ENCODE measurements at places on chromosomes 13 and 19. TPM values are rescaled to one million over a fixed set of nuclear protein-coding genes. Genes with fewer than 3 reads are reported as not detected.

DNA sequence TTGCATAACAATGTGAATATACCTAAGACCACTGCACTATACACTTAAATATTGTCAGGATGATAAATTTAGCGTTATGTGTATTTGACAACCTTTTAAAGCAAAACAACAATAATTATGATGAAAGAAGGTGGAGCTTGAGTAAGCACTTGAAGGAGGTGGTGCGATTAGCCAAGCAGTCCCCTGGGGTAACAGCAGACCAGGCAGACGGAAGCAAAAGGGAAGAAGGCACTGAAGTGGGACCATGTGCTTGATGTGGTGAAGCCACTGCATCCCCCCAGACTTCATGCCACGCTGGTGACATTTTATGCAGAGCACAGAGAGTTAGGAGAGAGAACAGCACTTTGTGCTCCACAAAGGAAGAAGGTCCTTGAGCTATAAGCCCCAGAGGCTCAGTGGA is 58.3 kb upstream of the ZNF507 start:
- H3K27ac ChIP-seq = no peak overlapping the region
- H3K4me3 ChIP-seq = no peak overlapping the region
- H3K36me3 ChIP-seq = no peaks in the 10 kb centered on the region

- H3K4me3 ChIP-seq = no peak overlapping the region
- H3K27me3 ChIP-seq = no peaks in the 10 kb centered on the region
- H3K36me3 ChIP-seq = no peaks in the 10 kb centered on the region
- H3K27ac ChIP-seq = no peak overlapping the region
Measured at GRCh38 chr13:97569841-97570240, 135.9 kb downstream of the RAP2A start.

ZNF837 gene
- 1.2 TPM for total RNA-seq

DNA sequence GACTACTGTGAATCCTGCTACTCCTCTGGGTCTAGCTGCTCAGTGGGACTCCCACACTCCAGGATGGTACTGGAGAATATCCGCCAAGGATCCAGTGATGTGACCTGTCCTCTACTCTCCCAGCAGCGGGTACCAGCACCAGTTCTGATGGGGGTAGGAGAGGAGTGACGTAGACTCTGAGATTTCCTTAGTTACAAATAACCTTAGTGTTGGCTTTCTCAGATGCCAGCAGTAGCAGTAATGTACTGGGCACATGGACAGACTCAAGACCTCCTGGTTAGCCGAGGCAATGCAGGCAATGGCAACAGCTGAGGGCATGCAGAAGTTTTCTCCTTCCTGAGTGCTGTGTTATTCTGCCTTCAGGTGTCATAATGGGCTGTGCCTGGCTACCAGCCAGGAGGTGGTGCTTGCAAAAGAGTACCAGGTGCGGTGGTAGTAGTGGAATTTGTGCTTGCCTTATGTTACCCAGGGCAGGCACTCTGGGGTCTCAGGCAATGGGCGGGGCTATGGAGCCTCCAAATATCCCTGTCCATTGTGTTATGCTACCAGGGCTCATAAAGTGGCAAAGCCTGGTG is 105.3 kb upstream of the KLF5 start:
- H3K4me1 ChIP-seq = no peaks in the 10 kb centered on the region
- H3K27me3 ChIP-seq = no peaks in the 10 kb centered on the region
- no peak overlapping the region for H3K27ac ChIP-seq
- H3K36me3 ChIP-seq = peaks cover 4% of the 10 kb centered on the region
- no peak overlapping the region for H3K4me3 ChIP-seq

GPR32 gene
- total RNA-seq = not detected

ATCAY gene
- not detected for total RNA-seq

GRCh38 chr13:78036841-78037240 is 118.2 kb upstream of the EDNRB start:
- H3K27ac ChIP-seq = no peak overlapping the region
- no peaks in the 10 kb centered on the region for H3K36me3 ChIP-seq
- no peak for DNase-seq
- H3K4me3 ChIP-seq = no peak overlapping the region

DNA sequence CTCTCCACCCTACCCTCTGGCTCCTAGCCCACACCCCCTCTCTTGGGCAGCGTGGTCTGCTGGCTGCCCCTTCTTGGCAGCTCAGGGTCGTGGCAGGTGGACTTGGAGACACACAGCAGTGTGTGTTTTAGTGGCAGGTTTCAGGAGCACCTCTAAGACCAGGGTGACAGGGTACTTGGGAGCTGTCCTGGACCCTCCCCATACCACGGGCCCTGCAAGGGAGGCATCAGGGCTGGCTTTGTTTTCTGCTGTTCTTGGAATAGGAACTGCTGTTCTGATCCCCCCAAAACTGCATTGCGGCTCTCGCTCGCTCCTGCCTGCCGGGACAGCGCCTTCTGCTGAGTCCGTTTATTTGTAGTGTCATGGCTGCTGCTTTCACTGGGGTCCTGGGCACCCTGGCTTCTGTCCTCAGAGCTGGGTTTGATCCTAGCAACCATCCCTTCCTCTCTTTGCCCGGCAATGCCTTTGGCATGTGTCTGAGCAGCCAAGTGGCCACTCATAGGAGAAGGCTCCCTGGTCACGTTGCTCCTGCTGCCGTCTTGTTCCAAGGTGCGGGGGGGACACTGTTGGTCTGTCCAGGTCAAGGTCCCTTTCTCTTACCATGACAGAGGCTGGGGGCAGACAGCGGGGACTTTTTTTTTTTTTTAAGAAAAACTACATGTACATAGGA is 12.1 kb downstream of the COMP start:
- no peaks in the 10 kb centered on the region for H3K27me3 ChIP-seq
- H3K4me1 ChIP-seq = no peaks in the 10 kb centered on the region
- no peaks in the 10 kb centered on the region for H3K36me3 ChIP-seq

ZNF83 gene
- total RNA-seq = 47.9 TPM

DNA sequence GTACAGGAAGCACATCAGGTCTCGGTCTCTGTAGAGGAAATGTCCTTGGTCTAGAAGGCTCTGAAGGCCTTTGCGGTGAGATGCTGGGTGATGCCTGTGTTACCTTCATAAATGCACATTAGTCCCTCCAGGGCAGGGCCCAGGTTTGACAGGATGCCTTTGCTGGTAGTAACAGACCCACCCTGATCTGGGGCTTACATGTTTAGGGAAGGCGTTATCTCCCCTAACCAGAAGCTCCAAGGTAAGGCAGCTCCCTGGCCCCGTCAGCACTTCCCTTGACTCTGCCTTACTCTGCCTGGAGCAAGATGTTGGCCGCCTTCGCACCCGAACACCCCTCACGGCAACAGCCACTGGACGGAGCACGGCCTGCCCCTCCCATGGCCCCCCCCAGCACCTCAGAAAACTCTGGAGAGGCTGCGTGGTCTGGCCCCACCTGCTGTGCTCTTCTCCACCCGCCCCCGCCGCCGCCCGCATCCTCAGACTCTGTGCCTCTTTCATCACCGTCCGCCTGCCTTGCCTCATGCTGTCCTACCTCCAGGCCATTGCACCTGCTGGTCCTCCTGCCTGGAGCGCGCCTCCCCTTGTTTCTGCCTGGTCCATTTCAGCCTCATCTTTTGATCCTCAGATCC is 9.1 kb downstream of the AP2A1 start:
- H3K4me1 ChIP-seq = peaks cover 8% of the 10 kb centered on the region
- H3K27me3 ChIP-seq = no peaks in the 10 kb centered on the region
- peaks cover 16% of the 10 kb centered on the region for H3K36me3 ChIP-seq
- no peak for DNase-seq

DNA sequence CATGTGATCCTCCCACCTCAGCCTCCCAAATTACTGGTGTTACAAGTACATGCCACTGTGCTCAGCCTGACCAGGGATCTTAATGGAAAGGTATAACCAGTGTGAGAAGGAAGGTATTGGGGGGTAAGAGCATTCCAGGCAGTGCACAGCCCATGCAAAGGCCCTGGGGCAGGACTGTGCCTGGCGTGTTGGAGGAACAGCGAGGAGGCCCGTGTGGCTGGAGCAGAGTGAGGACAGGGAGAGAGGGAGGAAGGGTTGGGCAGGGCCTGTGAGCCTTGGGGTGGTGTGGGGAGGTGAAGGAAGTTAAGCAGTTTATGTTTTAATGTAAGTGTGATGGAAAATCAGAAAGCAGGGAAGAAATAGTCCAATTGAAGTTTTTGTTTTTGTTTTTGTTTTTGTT is 1.6 kb downstream of the TMIGD2 start:
- no peak for DNase-seq
- H3K4me1 ChIP-seq = no peaks in the 10 kb centered on the region
- no peak overlapping the region for H3K27ac ChIP-seq
- no peak overlapping the region for H3K4me3 ChIP-seq
- H3K36me3 ChIP-seq = no peaks in the 10 kb centered on the region

CEACAM21 gene
- 28.8 TPM for total RNA-seq

FGF21 gene
- total RNA-seq = not detected

GRCh38 chr19:3983936-3984583 is 1.2 kb downstream of the EEF2 start:
- DNase-seq = peak; percentile 57
- H3K4me1 ChIP-seq = peaks cover 52% of the 10 kb centered on the region
- H3K4me3 ChIP-seq = peak overlapping the region; percentile 91
- H3K27me3 ChIP-seq = no peaks in the 10 kb centered on the region
- H3K27ac ChIP-seq = peak overlapping the region; percentile 95

DNA sequence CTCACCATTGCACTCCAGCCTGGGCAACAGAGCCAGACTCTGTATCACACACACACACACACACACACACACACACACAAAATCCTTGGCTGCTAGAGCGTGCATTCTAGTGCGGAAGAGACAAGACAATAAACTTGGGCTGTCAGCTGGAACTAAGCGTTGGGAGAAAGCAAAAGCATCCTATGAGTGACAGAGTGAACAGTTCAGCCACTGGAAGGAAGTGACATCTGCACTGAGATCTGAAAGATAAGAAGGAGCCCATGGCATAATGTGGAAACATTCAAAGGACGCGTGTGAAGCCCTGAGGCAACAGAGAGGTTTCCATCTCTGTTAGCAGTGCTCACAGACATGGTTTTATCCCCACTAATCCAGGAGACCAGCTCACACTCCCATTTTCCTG is 3.5 kb upstream of the SLC1A5 start:
- no peak overlapping the region for H3K27ac ChIP-seq
- DNase-seq = no peak
- peaks cover 24% of the 10 kb centered on the region for H3K4me1 ChIP-seq

DNA sequence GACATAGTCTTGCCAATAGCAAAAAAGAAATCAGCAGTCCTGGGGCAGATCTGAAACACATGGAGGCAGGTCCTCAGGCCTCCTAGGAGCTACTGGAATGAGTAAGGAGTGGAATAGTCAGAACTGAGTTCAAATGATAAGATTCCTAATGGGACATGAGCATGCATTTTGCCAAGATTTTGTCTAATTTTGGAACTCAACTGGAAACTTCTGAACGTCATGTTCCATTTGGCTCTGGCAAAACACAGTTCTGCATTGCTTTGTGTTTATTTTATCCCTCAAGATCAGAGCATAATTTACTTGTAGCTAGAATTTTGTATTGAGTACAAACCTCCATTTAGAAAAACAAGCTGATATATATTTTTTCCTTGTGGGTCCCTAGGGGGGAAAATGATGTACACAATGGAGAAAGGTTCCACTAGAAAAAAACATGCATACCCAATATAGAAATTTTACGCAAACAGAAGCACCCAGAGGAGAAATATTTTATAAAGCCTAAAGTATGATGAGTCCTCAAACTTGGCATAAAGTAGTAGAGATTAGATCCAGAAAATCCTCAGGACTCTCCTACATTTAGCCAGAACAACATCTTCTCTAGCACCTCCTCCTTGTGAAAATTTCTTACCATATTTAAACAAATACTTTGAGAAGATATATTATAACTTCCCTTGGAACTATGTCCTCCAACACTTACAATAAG is 149.0 kb upstream of the SERP2 start:
- no peak overlapping the region for H3K4me3 ChIP-seq
- H3K4me1 ChIP-seq = peaks cover 26% of the 10 kb centered on the region
- no peaks in the 10 kb centered on the region for H3K36me3 ChIP-seq

DNA sequence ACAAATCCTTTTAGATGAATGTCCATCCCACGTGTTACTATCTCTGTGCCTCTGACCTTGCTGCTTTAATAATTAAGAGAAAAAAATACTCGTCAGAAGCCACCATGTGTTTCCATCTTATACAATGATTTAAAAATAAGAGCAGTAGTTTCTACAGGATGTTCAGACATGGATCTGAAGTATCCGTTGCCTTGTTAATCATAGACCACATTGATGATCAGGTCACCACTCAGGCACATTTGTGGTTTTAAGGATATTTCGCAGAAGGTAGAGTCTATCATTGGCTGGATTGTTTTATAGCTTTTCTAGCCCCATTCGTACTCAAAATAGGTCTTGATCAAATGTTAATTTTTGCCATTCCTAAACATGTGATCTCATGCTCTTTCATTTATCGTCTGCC is 710.0 kb upstream of the ARGLU1 start:
- no peaks in the 10 kb centered on the region for H3K36me3 ChIP-seq
- H3K4me1 ChIP-seq = no peaks in the 10 kb centered on the region
- H3K27ac ChIP-seq = no peak overlapping the region
- H3K27me3 ChIP-seq = no peaks in the 10 kb centered on the region

DNA sequence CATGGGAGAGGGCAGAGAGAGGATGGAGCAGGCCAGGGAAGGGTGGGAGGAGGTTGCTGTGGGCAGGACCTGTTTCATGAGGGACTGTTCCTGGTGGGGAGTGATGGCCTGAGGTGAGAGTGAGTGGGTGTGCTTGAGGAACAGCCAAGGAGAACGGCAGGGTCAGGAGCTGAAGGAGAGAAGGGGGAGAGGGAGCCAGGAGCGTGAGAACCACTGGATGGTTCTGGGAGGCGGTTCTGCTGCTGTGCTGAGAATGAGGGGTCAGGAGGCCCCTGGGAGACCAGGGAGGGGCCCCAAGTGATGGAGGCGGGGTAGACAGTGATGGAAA is 7.8 kb downstream of the SIN3B start:
- no peak overlapping the region for H3K4me3 ChIP-seq
- H3K27me3 ChIP-seq = no peaks in the 10 kb centered on the region
- DNase-seq = no peak

- H3K27ac ChIP-seq = no peak overlapping the region
- no peaks in the 10 kb centered on the region for H3K27me3 ChIP-seq
- H3K4me1 ChIP-seq = no peaks in the 10 kb centered on the region
- DNase-seq = no peak
- no peak overlapping the region for H3K4me3 ChIP-seq
Measured at GRCh38 chr13:74977498-74977897, 504.5 kb downstream of the TBC1D4 start.

ZNF132 gene
- 7.4 TPM for total RNA-seq

DNA sequence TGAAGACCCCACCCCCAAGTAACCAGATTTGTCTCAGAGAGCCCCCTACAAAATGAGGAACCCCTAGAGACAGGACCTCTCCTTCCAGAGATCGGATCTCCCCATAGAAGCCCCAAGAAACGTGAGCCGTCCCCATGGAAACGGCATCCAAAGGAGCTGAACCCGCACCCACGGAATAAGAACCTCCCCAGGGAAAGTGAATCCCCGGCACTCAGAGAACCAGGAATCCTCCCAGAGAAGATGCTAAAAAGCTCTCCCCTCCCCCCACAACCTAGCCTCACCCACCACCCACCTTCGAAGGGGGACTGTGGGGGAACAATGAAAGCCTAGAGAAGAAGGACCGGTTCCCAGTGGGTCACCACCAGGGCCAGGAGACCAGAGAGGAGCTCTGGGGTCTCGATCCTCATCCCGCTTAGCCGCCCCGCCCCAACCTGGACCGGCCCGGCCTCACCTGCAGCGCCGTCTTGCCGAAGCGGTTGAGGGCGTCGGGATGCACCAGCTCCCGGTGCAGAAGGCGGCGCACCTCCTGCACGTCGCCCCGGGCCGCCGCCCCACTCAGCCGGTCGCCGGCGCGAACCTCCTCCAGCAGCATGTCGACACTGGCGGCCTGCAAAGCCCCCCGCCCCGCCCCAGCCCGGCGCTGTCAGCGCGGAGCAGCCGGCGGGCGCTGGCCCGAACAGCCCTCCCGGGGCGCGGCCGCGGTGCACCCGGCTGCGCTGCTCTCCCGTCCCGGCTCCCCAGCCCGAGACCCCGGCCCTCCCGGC is 535 bp downstream of the CDKN2D start:
- no peaks in the 10 kb centered on the region for H3K36me3 ChIP-seq
- H3K27me3 ChIP-seq = no peaks in the 10 kb centered on the region
- H3K27ac ChIP-seq = peak overlapping the region; percentile 82
- H3K4me3 ChIP-seq = peak overlapping the region; percentile 89
- DNase-seq = peak; percentile 73

ARID3A gene
- 16.9 TPM for total RNA-seq
